NCI-H187 treated with DMSO at 0.1 percent for 48 hours (cell line): ENCODE measurements at places on chromosomes 12 and 14.

DNA sequence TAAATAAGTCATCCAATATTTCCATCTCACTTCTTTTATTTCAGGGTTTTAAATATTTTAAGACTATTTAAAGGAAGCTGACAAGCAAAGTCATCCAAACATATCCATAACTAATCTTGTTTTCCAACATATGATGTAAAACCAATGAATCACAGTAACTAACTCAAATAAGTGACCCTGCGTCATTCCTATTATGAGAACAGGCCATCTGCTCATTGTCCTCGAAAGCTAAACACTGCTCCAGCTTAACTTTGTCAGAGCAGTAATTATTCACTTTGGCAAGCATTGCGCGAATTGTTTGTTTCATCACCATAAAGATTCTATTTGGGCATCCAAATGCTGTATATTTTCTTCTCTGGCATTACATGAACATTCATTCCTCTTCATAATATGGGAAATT lies 99.1 kb downstream of the CAPZA3 start:
- no peak for DNase-seq

DNA sequence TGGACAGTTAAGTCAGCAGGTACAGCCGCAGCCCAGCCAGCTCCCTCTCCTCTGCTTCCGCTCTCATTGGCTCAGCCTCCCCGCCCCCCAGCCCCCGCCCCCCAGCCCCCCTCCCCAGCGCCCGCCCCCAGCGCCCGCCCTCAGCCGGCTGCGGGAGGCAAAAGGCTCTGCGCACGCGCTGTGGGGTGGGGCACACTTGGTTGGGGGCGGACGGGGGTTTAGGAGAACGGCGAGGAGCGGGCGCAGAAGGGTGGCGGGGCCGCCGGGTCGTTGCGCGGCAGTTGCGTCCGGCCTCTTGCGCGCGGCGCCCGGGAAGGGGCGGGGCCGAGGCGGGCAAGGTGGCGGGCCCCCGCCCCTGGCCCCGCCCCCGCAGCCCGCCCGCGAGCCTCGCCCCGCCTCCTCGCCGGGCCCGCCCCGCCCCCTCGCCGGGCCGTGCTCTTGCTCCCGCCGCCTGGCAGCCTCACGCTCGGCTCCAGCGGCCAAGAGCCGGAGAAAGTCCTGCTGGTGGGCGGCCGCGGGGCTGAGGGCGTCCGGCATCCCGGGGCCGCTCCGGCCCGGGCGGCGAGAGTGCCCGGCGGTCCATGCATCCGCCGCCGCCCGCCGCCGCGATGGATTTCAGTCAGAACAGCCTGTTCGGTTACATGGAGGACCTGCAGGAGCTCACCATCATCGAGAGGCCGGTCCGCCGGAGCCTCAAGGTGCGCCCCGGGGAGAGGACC lies at the start of gene PPP4R4:
Gene PPP4R4, plus strand, starts transcription at position 438 of the 719 bp plus-strand sequence. Its CDS starts 144 bp downstream, at position 582.
- peak; percentile 11 for DNase-seq

GRCh38 chr12:39723831-39724230 lies 104.2 kb upstream of the ABCD2 start:
- no peak for DNase-seq

GRCh38 chr12:86373813-86374212 lies 117.6 kb upstream of the MGAT4C start:
- DNase-seq, result no peak

GRCh38 chr12:2751230-2751629 lies 43.5 kb upstream of the FKBP4 start:
- DNase-seq, result no peak

DNA sequence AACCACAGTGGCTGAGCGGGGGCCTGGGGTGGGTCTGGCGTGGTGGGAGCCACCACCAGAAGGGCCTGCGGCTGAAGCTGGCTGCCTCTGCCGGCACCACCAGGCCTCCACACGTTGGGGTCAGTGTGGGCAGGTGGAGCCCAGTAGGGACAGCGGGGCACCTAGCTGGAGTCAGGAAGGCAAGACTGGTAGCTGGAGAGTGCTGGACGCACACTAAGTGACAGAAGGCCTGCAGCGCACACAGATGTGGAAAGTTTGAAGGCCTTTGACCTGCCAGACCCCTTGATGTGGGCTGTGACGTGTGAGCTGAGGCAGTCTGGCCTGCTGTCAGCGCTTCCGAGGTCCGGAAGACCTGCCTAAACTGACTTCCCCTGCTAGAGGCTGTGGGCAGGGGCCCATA lies 26.3 kb downstream of the RIN3 start:
- DNase-seq, result no peak

- no peak for DNase-seq
Observed at GRCh38 chr12:126219654-126220279, 1154.5 kb downstream of the AACS start.

DNA sequence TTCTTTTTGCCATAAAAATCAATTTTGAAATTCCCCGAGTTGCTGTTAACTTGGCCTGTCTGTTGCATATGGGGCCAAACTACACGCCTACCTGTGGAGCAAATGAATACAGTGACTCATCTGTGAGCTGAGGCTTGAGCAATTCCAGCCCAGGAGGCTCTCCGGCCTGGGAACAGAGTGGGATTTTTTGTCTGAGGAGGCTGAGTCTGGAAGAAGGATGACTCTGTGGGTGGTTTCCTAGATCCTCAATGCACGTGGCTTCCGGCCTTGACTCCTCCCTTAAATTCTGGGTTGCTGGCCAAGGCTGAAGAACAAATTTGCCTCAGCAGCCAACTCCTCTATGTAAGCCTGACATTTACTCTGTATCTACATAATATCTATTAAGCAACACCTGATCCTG lies 124.1 kb downstream of the SSPN start:
- no peak for DNase-seq

GRCh38 chr12:12171991-12172511 lies 94.8 kb downstream of the LRP6 start:
- no peak for DNase-seq

- peak; percentile 69 for DNase-seq
Observed at GRCh38 chr12:3538466-3539030, 47.5 kb downstream of the PRMT8 start.

GRCh38 chr12:62533087-62533754 lies 66.6 kb downstream of the MON2 start:
- DNase-seq, result no peak

DNA sequence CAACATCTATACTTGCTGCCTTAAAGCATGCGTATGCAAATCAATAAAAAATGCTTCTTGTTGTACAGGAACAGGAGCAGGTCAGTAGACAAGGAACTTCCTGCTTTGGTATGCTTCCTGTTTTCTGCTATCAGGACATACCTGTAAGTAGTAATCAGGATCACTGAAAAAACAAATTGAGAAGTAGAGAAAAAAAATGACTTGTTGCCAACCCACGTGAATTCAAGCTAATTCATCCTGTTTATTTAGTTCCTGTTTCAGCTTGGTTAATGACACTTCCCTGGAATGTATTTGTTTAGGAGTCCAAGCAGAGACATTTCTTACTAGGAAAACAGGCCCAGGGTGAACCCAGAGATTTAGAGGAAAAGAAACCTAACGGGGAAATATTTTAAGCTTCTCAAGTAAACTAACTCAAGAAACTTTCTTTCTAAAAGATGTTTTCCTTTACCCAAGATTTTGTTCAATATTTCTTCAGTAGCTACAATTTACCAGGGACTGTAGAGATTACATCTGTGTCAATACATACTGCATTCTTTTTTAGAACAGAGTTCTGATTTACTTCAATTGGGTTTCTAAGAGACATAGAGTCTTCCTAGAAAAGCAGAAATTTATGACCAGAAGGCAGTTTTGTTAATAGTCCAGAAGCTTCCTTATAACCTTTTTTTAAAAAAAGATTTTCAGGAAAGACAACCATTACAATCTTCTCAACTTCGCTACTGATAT lies 124.2 kb downstream of the PAWR start:
- DNase-seq, result no peak

DNA sequence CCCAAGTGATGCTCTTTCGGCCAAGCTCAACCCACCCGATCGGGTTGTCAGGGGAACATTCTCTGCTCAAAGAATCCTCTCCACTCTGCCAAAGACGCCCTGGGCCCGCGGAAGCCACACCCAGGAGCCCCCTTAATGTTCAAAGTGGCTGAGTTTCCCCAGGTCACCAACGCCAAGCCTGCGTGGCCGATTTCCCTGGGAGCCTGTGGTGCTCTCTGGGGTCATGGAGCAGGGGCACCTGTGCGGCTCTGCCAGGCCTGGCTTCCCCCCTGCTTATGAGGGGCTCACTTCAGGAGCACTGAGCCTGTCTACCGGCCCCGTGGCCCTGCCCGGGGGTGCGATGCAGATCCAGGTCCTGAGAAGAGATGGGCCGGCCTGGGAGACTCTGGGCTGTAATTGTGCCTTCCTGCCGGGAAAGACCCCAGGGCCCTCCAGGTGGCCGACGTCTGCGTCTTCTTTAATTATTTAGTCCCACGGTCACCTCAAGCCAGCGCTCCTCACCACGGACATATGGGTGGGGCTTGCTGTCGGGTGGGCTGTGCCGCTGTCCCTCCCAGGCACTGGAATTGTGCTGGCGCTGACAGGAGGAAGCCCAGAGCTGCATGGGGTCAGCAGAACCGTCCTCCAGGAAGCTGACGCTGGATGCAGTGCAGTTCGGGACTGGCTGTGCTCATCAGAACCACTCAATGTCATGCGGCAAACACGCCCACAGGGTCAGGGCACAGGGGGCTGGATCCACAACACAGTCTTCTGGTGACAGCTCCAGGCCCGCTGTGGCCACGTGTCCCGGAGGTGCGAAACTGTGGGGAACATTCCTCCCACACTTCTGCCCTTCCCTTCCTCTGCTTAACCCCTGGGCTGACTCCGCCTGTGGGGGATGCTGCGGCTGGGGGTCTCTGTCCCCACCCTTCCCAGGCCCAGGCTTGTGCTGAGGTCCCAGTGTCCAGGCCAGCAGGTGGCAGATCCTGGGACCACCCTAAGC lies 267.6 kb upstream of the SFSWAP start:
- DNase-seq, result no peak

DNA sequence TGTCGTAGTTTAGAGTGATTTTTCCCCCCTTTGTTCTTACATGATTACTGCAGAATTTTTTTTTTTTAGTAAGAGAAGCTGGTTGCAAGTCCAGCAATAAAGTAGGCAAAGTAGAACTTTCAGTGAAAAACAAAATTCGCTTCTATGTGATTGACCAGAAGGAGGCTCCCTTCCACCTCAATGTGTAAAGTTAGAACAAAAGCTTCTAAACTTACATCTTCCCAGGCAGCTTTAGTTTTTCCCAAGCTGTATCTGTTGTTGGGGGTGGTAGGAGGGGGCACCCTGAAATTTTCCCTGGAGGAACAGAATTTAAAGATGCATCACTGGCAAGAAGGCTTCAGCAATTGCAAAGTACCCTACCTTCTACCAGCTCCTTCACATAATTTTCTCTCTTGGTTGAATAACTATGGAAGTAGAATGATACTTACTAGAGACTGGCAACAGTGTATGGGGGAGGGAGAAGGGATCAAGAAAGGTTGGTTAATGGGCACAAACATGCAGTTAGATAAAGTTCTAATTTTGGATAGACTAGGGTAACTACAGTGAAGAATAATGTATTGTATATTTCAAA lies 87.3 kb upstream of the E2F7 start:
- no peak for DNase-seq

DNA sequence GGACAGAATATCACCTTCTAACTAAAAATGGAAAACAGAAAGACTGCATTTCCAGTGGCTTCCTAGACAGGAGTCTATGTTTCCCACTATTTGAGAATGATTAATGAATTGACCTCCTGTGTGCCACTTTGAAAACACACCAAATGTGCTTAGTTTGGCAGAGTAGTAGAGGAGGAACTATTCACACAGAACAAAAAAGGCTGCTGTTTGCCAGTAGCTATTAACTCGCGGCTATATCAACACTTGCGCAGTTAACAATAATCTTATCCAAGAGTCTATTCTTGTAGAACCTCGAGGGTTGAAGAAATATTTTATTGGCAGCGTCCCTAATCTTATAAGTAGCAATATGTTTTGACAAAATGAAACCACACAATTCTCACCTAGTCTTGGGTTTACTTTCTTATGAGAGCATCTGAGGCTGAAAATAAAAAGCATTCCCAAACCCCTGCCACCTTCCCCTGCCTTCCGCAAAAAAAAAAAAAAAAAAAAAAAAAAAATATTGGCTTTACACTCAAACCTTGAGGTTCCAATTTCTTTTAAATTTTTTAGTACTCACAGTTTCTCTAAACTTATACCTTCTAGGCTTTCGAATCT lies 127.3 kb upstream of the FLRT2 start:
- no peak for DNase-seq

GRCh38 chr14:96191841-96192462 lies 12.7 kb upstream of the BDKRB2 start:
- DNase-seq, result no peak

GRCh38 chr12:92108651-92109050 lies 37.0 kb downstream of the BTG1 start:
- DNase-seq, result no peak

GRCh38 chr14:105116451-105117256 lies 51.4 kb upstream of the GPR132 start:
- DNase-seq, result no peak

DNA sequence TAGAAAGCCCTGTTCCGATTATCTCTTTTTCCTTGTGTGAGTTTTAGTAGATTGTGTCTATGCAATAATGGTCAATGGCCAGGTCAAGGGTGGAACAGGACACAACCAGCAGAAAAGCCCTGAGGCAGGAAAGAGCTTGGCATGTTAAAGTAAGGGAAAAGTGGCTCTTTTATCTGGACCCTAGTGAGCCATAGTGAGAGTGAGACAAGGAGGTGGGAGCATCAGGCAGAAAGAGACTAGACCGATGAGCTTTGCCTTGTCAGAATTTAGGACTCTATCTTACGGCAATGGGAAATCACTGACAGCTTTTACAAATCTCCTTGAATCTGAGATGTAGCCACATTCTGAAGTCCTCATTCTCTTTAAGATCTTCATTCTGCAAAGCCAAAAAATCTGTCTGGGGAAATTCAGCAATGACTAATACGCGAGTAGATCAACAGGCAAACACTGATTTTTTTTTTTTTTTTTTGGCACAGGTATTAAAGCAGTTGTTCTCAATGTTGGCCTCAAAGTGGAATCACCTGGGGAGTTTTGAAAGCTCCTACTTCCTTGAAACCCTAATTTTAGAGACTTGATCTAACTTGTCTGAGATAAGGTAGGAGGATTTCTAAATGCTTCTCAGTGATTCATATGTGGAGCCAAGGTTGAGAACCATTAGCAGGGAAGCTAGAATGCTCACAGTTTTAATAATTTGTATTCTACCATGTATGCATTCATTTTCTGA lies 33.9 kb downstream of the TMEM19 start:
- no peak for DNase-seq

GRCh38 chr12:77384941-77385340 lies 319.6 kb upstream of the E2F7 start:
- DNase-seq, result no peak

DNA sequence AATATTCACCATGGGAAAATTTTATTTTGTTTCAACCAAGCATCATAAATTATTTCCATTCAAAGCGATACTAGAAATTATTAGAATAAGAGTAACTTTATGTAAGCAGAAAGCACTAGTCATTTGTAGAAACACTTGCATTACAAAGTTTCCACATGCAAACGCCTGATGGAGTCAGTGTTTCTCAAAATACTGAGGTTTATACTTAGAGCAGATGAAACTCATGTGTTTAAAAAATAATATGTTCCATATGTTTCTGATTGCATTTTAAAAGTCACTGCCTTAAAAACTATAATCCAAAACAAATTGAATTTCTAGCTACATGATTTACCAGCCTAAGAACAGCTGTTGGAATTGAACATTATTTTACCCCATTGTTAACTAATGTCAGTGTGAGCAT lies 1246.4 kb downstream of the SLC16A7 start:
- DNase-seq, result no peak
